Spinal cord (tissue), 10 donors: ENCODE measurements at places on chromosomes 3 and 15.

DNA sequence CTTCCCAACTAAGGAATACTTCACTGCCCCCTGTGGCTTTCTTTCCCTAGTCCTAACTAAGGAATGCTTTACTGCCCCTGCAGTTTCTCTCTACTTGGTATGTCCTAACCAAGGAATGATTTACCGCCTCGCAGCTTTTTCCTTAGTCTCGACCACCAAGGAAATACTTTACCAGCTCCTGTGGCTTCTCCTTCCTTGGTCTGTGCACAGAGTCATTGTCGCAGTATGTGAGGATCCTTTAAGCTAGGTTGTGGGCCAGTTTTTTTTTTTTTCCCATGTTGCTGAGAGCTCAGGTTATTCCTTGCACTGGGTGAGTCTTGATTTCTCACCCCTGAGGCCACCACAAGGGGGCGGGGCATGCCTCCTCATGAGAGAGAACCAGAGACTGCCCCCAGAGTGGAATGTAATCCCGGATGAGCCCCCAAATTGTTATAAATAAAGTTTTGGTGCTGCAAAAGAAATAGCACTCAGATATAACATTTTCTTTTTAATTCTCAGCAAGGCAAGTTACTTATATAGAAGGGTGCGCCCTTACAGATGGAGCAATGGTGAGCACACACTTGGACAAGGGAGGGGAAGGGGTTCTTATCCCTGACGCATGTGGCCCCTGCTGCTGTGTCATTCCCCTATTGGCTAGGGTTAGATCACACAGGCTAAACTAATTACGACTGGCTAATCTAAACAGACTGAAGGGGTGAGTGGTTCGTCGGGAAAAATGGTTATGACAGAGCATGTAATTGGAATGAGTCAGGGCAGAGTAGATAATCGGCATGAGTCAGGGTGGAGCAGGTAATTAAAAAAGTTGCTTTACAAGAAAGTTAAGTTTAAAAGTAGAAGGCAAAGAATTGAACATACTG is 27.0 kb downstream of the NDUFB4 start:
- DNase-seq: no peak

- DNase-seq: no peak
These were observed 55.0 kb downstream of the SETD5 start for GRCh38 chr3:9452417-9452816.

DNA sequence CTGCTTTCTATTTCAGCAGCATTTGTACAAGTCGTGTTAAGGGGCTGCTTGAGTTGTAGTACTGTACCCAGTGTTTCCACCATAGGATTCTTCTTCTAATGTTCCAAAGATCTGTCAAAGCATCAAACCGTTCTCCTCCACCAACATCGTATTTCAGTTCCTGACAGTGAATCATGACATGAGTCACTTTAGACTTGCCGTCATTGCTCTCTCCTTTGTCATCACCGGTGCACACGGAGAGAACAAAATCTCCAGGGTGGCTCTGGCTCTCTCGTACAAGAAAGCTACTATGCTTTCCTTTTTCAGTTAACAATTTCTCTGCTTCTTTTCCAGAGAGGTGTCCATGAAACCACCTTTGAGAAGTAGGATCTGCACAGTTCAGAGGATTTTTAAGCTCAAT is 270.9 kb upstream of the CCDC54 start:
- DNase-seq: no peak

GRCh38 chr15:29135309-29135657 is 134.3 kb downstream of the NSMCE3 start:
- DNase-seq: no peak

DNA sequence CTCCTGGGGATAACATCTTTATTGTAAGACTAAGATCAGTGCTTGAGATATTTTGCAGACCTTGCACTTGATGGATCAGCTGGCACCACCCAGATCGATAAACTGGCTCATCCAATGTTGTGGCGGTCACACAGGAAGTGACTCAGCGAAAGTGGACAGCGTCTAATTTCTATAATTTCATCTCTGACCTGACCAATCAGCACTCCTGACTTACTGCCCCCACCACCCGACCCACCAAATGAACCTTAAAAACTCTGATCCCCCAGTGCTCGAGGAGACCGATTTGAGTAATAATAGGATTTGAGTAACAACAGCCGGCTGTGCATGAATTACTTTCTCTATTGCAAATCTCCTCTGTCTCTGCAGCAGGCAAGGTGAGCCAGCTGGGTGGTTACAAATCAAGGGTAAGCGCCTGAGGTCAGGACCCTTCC is 62.7 kb upstream of the RNU6-1 start:
- no peak for DNase-seq

GRCh38 chr3:168269001-168269400 is 173.3 kb upstream of the GOLIM4 start:
- DNase-seq: no peak

- DNase-seq: peak; percentile 22
These were observed 18.6 kb downstream of the SOX2 start for GRCh38 chr3:181730316-181730715.

DNA sequence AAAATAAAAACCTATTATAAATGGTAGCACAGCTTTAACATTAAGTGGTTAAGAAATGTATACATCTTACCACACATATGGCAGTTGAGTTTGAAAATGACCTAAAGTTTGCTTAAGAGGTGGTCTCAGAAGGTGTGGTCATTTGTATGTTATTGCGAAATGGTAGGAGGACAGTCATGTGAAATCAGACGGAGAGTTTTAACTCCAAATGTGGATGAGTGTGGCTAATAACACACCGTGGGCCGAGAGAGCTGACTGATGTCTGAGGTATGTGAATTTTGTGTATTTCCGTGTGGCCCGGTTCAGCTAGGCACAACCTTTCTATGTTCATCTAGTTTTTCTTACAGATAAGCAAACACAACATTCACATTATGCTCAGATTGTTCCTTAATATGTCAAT is 71.9 kb downstream of the ARNT2 start:
- DNase-seq: no peak

DNA sequence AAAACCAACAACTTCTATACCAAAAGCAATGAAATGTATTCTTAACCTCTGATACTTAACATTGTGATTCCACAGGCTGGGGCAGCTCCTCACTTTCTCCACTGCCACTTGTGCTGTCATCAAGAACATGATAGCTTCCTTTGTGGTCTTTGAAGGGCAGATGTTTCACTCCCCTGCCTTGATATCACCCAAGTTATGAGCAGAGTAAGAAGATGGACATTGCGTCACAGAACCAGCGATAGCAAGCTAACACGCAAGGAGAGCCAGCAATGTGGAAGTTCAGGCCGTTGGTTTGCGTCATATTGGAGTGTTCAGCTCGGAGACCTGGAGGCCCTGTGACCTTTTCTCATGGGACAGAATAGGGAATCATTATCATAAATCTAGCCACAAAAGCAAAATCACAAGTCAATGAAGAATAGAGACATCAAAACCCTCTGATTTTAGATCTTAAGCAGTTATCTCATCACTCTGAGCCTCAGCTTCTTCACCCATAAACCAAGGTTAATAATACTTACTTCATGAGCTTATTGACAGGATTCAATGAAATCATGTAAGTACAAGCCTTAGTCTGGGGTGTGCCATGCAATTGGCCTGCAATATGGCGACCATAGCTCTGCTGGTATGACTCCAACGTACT is 183.8 kb upstream of the THBS1 start:
- DNase-seq: no peak

DNA sequence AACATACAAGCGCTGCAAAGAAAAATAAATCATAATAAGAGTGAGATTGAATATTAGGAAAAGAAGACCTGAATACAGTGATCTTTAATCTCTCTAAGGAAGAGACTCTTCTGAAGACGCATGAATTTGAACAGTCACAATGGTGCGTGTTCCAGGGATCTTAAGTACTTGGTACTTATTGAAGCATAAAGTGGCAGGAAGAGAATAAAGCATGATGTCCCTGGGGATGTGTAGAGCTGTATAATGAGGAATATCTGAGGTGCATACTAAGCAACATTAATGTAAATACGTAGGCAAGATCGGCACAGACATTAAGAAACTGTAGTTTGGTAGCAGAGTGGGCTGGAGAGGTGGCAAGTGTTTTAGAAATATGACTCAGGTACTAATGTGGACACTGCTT is 246.2 kb upstream of the MCTP2 start:
- DNase-seq: no peak

DNA sequence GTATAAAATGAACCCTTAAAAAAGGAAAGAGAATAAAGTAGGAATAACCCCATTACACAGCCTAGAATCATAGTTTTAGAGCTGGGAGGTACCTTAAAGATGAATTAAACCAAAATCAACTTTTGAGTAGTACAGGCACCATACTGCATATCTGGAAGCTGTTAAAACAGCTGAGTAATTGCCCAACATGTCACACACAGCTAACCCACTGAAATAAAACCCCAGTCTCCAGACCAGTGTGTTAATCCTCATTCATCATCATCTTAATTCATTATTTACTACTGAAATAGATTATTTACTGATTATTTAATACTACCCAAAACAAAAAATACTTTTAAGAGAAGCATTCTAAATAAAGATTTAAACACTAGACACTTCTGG is 52.8 kb downstream of the GPR160 start:
- no peak for DNase-seq

- no peak for DNase-seq
These were observed 107.1 kb upstream of the LINGO1 start for GRCh38 chr15:77739591-77740378.

DNA sequence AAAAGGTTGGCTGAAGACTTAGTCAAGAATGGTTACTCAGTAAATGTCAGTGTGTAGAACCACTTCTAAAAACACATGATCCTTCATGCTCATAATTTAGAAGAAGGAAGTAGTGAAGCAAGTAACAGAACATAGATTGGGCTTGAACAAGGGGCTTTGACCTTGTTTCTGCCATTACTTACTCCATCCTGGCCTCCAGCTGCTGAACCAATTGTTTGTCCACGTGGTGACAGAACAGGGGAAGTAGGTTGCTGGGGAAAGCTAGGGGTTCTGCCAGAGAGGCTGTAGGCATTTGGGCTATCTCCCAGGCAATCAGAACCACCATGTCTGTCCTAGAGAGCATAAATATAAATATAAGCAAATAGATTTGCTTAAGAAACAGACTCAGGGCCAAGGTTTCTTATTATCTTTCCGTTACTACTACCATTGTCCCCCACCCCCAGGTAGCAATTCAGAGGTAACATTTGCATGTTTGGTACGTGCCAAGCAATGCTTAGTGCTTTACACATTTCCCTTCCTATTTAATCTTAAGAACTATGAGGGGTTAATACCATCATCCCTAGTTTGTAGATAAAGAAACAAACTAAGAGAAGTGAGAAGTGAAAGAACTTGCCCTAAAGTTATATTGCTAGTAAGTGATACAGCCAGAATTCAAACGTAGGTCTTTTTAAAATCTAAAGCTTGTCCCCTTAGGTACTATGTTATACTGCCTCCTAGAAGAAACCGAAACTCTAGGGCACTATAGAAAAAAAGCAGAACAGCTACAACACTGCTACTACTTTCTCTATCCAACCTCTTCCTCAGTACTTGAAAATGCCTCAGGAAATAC is 3.0 kb upstream of the SPG11 start:
- DNase-seq: no peak

DNA sequence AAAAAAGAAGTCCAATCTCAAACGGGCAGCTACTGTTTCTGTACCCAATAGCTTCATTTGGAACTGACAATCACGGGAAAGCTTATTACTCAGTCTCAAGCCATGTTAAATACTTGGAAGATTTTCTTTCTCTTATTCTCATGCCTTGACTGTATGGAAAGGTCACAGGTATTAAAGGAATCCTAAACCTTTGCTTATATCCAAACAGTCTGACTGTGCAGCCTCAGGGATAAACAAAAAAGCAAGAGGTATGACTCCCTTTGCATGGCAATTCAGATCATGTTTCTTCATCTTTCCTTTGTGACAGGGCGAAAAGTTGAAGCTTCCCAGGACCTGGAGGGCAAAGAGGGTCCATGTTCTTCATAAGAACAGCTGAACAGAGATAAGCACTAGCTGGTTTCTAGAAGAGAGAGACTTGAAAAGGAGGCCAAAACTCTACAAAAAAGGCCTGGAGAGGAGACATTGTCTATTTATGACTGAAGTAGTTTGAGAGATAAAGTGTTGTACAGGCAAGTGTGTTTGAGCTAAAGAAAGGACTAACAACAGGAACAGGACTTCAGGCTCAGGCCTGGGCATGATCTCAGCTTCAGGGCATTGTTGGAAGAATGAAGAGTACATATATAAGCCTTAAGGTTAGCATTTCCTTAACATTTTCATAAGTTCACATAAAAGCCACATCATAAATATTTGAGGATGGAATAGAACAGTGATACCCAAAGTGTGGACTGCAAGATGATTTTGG is 231.0 kb upstream of the THRB start:
- no peak for DNase-seq

GRCh38 chr15:34271493-34271892 is 46.7 kb downstream of the EMC4 start:
- DNase-seq: no peak

DNA sequence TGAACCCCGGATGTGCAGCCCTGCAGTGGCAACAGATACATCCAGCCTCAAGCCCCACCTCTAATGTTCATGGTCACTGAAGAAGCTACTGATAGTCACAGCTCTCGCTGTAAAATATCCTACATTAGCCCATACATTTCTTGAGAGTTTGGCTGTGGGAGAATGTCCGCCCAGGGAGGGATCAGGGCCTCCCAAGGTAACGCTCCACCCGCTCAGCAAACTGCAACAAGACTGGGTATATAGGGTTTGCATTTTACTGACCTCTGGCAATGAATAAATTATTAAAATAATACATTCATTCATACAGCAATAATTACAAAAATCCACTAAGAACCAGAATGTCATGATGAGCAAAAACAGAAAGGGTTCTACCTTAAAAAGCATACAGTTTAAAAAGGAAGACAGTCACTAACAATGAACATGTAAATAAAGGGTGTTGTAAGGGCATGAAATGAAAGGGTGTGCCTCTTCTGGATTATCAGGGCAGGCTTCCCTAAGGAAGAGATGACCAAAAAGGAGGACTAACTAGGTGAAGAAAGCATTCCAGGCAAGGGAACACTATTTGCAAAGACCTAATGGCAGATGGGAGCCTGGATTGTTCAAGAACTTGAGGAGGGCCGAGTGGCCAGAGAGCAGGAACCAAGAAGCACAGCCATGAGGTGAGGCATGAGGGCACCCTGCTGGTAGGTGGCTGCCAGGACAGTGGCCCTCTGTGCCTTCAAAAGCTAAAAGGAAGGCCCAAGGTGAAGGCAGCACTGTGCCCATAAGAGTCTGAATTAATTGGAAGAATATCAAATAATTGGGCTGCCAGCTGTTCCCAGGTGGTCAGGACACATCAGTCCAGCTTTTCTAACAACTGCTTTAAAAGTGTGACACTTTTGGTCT is 28.1 kb upstream of the CTDSPL start:
- DNase-seq: no peak

DNA sequence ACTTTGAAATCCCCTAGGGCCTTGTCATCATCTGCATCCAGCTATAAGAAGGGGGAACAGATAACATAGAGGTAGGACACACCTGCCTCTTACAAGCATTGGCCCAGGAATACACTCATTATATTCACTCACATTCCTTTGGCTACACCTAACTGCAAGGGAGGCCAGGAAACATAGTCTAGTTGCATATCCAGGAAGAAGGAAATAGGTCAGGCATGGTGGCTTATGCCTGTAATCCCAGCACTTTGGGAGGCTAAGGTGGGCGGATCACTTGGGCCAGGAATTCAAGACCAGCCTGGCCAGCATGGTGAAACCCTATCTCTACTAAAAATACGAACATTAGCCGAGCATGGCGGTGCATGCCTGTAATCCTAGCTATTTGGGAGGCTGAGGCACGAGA is 48.8 kb downstream of the GTPBP8 start:
- no peak for DNase-seq
